ENCODE measurements at places on chromosomes 4 and X.
A peak's percentile ranks its signal among the peaks of the same experiment; 100 is the strongest.

DNA sequence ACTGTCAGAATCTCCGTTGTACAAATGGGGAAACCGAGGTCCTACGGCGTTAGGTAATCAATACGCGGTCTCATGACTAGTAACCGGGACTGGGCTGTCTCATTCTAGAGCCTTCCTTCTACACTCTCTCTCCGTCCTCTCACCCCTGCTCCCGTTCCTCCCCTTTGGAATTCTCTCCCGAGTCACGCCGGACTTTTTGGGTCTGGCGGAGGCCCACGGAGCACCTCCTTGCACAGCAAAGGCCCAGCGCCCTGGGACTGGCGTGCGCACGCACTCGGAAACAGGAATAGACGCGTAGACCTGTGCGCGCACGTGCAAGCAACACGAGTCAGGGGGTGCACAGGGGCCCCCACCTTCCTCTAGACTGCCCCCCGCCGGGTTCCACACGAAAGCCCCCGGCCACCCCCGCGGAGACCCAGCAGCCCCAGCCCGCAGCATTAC, 361 bp downstream of the QDPR start:
- peak; percentile 26 for DNase-seq

DNA sequence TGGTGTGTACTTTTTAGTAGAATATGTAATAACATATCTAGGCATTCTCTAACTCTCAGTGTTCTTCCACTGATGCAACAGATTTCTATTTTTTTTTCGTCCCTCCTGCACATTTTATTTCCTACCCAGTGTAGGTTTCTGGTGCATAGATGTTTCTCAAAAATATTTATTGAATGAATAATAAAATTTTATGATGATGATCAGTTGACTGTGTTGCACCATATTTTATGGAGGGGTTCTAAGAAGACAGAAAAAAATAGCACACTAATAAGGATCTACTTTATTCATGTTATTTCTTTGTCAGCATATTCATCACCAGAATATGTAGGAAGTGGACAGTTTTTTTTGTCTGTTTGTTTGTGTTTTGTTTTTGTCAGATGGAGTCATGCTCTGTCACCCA, 2529.3 kb downstream of the ARAP2 start:
- DNase-seq = no peak

- DNase-seq = peak; percentile 16
These were observed 51.5 kb downstream of the SPATA18 start for GRCh38 chr4:52102587-52102986.

DNA sequence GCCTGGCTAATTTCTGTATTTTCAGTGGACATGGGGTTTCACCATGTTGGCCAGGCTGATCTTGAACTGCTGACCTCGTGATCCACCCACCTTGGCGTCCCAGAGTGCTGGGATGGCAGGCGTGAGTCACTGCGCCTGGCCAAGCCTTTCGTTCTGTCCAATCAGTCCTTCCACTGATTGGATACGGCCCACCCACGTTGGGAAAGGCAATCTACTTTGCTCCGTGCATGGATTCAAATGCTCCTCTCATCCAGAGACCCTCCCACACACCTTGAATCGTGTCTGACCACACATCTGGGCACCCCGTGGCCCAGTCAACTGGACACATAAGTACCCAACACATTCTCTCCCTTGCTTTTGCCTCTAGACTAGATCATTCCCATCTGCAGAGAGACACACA, 74.9 kb downstream of the CRLF2 start:
- no peak for DNase-seq

DNA sequence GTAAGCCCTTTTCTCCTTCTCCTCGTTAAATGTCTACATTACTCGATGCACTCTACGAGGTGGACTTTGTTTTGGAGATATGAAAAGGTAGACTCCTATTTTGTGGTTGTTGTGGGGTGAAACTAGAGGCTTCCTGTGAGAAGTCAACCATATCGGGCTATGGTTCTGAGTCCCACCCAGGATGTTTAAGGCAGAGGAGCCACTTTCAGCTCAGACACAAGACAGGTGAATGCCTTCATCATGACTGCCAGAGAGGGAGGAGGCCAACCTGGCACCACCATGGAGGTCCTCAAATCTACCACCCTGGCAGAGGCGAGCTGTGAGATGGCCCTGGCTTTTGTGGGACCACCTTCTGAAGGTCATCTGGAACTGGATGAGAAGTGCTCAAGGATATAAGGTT, 154.4 kb upstream of the KLF3 start:
- no peak for DNase-seq

- peak; percentile 46 for DNase-seq
These were observed 16.2 kb downstream of the AWAT2 start for GRCh38 chrX:70033348-70034051.

- no peak for DNase-seq
These were observed 709 bp downstream of the GPAT3 start for GRCh38 chr4:83536362-83537272.

DNA sequence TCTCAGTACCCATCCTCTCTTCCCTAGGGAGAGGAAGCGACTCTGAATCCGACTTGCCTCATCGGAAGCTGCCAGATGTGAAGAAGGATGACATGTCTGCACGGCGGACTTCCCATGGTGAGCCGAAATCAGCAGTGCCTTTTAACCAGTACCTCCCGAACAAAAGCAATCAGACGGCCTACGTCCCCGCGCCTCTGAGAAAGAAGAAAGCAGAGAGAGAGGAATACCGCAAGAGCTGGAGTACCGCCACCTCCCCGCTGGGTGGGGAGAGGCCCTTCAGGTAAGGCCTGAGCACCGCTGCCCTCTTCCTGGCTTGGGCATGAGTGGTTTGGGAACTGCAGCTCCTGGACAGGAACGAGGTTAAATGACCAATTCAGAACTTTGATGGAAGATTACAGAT, 81.2 kb downstream of the LIMCH1 start:
- no peak for DNase-seq

DNA sequence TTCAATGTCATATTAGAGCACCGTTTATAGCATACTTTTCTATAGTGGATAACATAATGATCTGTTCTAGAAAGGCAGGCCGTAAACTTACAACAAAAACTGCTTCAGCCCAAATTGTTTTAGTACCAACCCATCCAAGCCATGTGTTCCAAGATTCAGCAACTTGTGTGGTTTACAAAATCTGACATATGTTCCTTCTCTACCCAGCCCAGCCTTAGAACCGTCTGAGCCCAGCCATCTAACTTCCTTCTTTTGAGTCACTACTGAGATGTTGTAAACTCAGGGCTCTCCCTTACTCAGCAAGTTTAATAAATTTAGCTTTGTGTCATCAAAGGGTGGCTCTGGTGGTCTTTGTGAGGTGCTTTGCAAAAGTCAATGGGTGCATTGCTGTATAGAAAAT, 32.4 kb upstream of the REPS2 start:
- no peak for DNase-seq

DNA sequence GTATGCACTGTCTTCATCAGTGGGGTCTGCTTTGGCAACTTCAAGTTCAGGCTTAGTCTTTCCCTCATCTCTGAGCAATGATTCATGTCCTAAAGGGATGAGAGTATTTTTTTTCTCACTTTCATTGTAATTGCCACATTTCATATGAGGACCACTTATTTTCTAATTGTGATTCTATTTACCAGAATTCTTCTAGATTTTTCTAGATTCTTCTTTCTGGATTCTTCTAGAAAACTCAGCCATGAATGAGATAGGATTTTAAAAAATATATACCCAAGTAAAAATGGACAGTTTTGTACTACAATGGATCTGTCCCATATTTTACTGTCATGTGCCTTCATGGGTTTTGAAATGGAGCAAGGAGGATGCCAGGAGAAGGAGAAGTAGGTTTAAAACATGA, 78.4 kb downstream of the TSPAN7 start:
- no peak for DNase-seq

DNA sequence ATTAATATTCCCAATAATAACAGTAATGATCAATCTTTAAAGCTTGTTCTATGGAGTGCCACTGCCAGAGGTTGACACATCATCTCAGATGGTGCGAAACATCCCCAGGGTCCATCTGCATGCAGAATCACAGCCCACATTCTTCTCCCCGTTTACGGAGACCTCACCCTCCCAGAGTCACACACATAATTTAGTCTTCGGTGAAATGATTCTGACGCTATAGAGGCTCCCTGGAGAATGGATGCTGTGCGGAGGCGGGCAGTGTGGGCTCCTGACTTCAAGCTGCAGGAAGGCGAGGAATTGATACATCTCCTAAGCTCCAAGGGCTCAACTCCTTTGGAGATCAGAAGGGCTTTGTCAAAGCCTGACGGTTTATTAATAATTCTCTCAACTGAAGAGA, 11.0 kb upstream of the ARHGAP36 start:
- DNase-seq = no peak

DNA sequence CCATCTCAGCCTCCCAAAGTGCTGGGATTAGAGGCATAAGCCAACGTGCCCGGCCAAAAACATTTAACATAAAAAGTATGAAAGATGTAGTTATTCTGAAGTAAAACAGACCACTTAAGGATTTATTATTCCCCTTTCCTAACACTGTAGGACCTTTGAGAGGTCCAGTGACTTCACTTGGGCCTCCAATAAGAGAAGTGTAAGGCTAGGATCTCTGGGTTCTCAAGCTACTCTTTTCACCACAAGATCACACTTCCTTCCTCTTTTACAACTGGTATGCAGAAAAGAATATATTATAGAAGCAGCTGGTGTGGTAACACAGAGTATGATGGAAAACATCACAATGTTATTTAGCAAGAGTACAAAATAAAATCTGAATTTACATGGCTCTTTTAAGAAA, 30.2 kb upstream of the CCNG2 start:
- no peak for DNase-seq

- DNase-seq = no peak
These were observed 37.6 kb downstream of the MAGED4B start for GRCh38 chrX:52031371-52031770.

- DNase-seq = no peak
These were observed 2.7 kb upstream of the NKX3-2 start for GRCh38 chr4:13546941-13547484.

GRCh38 chr4:153465615-153466080, 512 bp upstream of the TMEM131L start:
- DNase-seq = peak; percentile 62

DNA sequence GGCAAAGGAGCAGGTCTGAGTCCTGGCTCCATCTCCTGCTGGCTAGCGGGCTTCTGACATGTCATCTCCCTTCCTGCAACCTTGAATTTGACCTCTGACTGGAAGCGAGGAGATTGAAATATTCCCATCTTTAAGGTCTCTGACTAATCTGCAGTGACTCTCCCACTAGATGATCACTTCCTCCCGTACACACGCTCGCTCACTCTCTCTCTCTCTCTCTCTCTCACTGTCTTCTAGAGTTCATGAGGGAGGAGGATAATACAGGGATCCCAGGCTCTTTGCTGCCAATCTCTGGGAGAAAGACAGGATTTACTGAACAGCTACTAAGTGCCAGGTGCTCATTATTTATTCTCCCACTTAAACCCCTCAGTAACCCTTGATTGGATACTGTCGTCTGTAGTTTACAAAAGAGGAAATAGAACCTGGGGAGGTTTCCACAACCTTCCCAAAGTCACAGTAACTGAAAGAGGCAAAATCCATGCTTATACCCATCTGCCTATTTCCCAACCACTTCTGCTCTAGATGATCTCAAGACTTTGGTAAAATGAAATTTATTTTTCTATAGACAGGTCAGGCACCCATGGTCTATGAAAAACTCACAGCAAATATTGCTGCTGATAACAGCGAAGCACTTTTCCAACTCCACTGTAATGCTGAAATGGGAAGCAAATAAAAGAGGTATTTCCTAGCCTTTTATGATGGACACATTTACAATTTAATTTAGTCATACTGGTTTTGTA, 193.5 kb upstream of the C1QTNF7 start:
- DNase-seq = peak; percentile 30

DNA sequence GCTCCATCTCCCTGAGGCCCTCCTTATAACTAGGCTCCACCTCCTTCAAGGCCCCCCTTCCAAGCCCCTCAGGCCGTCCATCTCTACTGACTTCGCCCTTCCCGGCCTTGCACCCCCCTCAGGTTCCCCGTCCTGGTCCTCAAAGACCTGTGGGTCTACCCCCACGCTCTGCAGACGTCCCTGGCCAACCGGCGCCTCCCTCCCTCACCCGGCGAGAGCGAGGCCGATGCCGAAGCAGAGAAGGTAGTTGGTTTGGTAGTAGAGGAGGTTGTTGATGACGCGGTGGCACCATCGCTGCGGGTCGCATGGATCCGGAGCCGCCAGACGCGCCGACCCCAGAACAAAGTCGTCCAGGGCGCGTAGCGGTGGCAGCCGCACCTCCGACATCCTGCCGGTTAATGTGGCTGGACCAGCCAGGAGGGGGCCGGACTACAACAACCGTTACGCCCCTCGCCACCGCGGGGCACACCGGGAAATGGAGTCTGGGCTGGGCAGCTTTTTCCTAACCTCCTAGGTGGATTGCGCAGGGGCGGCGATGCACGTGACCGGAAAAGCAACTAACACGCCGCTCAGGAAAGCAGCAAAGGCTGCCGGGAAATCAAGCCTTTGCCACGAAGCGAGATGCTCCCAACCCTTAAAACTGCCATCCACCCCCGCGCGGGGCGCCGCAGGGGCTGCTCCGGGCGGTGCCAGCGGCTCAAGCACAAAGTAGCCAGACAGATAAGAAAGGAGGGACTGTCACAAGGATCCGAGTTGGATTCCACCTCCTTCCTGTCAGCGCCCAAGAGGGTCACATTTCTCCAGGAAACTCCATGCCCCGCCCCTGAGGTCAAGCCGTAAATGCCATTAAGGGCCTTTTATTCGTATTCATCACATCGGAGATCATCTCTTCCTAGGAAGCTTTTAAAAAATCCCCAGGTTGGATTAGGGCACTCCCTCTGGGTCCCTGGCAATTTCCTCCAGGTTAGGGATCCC, at the start of gene PRAF2:
PRAF2 (minus strand) TSS at position 402 of the 975 bp plus-strand sequence; CDS start at position 387, 15 bp downstream.
- peak; percentile 91 for DNase-seq

- no peak for DNase-seq
These were observed 24.0 kb downstream of the GIMD1 start for GRCh38 chr4:106344647-106344970.

GRCh38 chr4:18020145-18020670, 1.3 kb downstream of the LCORL start:
- peak; percentile 5 for DNase-seq

- no peak for DNase-seq
These were observed 259.7 kb downstream of the PPARGC1A start for GRCh38 chr4:23630110-23630509.

DNA sequence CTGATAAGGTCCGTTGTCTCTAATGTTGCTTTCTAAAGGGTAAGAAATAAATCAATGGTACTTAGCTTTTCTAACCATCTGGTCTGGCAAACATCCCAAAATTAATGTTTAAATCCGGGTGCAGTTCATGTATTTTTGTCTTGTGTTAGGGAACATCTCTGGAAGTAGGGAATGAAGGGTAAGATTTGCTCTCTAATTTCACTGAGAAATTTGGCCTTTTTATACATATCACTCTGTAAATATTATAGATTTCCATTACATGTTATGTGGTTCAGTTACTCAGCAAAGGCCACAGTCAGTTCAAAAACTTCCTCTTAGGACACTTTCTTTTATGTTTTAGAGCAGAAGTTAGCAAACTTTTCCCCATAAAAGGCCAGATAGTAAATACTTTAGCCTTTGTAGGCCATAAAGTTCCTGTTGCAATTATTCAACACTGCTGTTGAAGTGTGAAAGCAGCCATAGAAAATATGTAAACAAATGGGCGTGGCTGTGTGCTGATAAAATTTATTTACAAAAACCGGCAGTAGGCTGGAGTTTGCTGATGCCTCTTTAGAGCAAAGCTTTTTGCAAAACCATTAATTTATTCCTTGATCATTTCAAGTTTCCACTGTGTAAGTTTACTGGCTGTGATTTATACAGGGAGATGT, 218.1 kb downstream of the ANTXR2 start:
- no peak for DNase-seq

Measured in urothelium cell line (cell line).